ENCODE measurements at places on chromosomes 3 and 15.
A peak's percentile ranks its signal among the peaks of the same experiment; 100 is the strongest.

- DNase-seq: peak; percentile 68
Observed at GRCh38 chr3:44066806-44067205, 174.9 kb upstream of the TOPAZ1 start.

DNA sequence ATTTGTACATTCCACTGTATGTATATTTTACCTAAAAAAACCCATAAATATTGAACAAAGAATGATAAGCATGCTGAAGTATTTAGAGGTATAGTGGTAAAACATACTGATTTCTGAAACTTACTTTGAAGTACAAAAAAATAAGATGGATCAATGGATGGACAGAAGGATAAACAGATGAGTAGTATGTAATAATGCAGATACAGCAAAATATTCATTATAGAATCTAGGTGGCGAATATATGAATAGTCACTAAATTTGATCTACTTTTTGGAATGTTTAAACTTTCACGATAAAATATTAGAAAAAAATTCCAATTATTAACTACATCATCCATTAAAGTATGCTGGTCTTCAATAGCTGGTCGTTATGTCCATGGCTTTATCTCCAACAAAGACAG, 51.9 kb upstream of the GNB4 start:
- no peak for DNase-seq

- no peak for DNase-seq
Observed at GRCh38 chr3:197430934-197431333, 124.8 kb downstream of the BDH1 start.

DNA sequence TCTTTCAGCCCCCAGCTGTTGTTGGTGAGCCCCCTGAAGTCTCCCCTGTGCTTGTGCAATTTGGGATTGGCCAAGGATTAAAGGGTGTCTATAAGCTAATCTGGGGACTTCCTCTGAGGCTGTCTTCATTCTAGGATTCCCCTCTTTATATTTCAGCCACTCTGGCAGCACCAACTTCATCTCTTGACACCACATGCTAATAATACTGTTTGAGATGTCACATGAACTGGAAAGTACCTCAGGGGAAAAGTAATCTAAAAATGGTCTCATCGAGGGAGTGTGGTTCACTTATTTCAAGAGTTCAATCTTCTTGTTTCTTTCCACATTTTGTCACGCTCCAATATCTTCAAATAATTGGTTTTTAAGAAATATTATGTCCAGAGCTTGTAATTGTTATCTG, 279.2 kb upstream of the TMC3 start:
- DNase-seq: no peak

DNA sequence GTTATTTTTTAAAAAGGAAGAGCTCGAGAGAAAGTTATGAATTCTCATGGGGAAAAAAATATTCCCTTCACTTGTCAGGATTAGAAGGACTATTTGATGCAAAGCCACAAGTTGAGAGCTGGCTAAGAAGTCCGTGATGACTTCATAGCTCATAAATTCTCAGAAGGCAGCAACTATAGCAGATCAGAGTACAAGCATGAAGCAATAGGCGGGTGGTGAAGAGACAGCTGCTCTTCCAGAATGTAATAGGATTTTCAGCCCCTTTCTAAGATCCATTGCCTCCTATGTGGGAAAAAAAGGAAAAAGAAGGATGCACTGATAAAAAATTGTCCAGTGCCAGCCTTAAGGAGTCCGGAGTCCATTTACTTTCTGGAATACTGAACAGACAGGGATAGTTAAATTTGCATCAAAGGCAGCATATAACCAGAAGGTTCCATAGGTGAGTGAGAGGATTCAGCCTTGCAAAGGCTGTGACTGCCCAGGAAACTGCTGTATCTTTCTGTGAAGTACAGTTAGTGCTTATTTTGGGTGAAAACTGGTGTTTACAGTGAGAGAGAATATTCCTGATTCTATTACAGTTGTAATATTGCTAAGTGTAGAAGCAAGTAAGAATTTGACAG, 929.5 kb upstream of the ALCAM start:
- peak; percentile 14 for DNase-seq
